NCI-H1092 treated with DMSO at 0.1 percent for 48 hours (cell line): ENCODE measurements at places on chromosomes 5 and 9.

DNA sequence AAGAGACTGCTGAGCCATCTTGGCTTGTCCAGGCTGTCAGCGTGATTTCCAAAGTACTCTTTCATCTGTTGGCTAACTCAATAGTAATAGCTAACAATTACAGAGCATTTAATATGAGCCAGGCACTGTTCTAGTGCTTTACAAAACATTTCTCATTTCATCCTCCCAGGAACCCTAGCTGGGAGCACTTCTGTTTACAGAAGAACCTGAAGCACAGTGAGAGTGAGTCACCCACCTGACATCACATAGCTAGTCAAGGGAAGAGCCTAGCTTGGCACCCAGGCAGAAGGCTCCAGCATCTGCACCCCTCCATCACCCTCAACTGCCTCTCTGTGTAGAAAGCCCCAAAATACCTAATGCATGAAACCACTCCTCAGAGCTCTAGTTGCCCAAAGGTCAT, 57.5 kb upstream of the IQGAP2 start:
- DNase-seq = no peak

DNA sequence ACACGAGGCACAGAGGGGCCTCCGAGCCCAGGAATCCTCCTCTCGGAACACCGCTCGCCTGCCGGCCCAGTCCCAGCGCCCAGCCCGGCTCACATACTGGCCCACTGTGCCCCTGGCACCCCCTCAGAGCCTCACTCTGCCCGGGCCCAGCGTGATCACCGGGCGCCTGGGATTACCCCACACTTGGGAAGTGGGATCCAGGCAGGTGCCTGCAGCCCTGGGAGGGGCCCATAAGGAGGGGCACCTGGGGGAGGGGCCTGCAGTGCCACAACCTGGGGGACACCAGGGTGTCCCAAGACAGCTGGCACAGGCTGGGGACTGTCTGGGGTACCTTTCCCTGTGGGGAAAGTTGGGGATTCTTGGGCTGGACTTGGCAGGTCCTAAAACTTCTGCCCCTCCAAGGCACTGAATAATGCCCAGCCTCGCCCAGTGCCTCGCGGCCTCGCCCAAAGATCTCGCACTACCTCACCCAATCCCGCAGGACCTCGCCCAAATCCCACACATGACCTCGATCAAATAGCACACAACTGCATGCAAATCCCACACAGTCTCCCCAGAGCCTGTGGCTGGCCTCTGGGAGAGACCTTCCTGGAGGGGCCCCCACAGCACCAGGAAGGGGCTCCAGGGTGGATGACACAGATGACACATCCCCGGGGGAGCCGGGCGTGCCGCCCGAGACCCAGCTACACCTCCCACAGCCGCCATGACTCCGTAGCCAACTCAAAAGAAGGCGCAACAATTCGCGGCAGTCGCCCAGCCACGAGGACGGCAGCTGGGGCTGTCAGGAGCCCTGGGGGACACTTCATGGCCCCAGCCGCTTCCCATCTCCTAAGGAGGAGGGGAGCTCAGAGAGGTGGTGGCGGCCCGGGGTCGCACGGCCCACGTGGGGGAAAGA, 13.7 kb downstream of the NOTCH1 start:
- no peak for DNase-seq

- DNase-seq = no peak
Observed at GRCh38 chr9:87950296-87950695, 24.0 kb downstream of the CDK20 start.

DNA sequence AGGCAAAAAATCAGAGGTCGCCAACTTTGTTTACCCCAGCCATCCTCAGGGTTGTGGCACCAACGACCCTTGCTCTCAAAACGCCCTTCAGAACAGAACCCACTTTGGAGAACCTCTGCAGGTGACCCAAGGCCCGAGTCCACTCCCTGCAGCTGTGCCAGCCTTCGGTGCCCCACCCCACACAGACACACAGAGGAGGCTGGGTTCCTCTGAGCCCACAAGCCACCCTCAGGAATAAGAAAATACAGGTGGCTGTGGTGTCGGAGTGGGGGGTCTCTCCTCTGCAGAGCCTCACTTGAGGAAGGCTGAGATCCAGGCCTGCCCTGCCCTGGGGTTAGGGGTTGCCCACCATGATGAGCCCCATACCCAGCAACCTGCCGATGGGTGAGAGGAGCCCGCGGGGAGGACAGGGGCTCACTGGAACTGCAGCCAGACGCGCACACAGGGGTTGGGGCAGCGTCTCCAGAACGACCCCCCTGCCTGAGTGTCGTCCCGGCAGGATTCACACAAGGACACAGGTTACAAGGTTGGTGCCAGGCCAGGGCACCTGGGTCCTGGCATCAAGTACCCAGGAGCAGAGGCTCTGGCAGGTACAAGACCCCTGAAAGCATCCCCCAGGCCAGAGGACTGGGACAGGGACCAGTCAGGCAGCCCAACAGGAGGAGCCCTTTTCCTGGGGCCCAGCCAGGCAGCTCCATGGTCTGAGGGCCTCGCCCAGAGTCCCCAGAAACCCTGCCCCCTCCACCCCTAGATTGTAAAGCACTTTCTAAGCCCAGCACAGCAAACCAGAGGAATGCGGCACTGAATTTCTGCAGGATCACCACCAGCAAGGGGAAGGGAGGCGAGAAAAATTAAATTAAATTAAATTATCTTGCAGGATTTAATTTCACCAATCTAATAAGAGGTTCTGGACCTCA, 40.0 kb downstream of the NACC2 start:
- DNase-seq = no peak

DNA sequence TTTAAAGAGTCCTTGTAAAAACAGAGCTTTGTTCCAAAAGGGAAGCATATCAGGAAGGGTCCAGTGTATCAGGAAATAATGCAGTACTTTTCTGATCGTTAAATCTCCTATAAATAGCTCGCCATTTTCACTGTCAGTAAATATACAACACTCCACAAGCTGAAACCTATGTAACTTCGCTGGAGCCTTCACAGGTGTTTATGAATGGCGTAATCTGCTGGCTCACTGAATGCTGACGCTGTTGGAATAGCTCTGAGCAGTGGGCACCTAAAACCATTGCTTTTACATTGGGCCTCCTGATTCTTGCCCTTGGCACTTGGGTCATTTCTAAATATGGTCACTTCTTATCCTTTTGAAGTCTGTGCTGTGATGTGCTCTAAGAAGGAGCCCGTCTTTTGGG, 4.3 kb downstream of the SHC3 start:
- DNase-seq = no peak

DNA sequence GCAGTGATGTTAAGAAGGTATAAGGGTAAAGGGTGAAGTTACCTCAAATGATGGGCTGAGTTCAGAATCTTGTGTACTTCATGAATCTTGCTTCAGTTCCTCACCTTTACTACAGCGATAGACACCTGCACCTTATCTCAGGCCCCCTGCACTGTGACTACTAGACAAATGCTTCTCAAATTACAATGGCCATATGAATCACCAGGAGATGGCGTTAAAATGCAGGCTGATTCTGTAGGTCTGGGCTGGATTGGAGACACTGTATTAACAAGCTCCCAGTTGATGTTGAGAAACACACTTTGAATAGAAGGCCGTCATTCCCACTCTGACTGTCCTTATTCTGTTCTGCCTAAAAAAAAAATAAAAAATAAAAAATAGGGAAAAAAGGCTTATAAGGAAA, 29.8 kb downstream of the TARS1 start:
- peak; percentile 8 for DNase-seq

DNA sequence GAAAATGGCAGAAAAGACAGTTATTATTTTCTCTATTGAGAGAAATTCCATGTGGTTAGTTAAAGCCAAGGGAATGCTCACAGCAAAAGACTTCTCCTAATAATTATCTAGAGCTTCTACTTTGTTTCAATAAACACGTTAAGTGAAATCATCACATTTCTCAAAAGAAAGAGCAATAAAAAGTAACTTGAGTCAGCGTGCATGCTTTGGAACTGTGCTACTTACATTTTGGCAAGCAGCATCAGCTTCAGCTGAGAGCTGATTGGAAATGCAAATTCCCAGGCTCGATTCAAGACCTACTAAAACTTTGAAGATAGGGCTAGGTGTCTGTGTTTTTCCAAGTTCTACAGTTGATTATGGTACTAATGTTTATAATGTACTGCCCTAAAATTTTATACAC, 132.1 kb downstream of the CDH18 start:
- peak; percentile 74 for DNase-seq
